ENCODE measurements at places on chromosomes 4 and X.
A peak's percentile ranks its signal among the peaks of the same experiment; 100 is the strongest.

- DNase-seq = no peak
Observed at GRCh38 chr4:10703766-10704429, 19.3 kb upstream of the CLNK start.

DNA sequence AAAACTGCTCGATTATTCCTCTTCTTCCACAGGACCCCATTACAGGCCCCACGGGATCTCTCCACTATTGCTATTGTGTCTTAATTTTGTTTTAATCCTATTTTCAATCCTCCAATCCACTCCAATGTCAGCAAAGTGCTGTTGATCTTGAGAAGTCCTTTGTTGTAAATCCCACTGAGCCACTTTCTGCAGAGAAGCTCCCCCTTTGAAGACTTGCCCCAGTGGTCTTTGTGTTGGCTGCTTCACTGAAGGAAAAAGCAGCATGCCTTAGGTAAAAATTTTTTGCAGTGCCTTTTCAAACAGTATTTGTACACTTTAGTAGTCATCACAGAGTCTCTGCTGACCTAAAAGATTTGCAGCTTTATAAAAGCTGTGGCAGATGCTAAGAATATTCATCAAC is 252.0 kb upstream of the SLC7A11 start:
- DNase-seq = no peak

- DNase-seq = no peak
Observed at GRCh38 chrX:30830326-30830943, 58.6 kb downstream of the TAB3 start.

DNA sequence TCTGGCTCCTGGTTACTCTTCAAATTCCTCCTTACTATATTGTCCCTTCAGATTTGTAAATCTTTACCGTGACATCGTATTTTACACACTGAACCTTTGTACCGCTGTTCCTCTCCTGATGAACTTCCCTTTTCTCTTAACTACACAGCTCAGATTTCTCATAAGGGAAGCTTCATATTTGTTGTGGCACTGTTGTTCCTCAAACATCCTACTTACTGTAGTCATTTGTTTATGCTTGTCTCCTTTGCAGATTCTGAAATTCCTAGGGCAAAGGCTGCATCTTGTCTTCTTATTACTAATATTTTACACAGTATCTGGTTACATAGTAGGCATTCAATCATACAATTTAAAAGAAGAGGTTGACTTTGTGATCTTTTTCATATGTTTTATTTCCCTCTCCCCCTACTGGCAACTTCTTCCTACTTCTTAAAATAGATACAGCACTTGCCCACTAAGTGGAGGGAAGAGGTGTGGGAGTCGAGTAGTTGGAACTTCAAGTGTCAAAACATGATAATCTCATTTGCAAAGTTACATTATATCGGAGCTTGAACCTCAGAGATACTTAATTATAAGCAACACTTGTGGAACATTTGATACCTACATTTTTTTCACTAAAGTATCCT is 50.0 kb downstream of the TET2 start:
- no peak for DNase-seq

DNA sequence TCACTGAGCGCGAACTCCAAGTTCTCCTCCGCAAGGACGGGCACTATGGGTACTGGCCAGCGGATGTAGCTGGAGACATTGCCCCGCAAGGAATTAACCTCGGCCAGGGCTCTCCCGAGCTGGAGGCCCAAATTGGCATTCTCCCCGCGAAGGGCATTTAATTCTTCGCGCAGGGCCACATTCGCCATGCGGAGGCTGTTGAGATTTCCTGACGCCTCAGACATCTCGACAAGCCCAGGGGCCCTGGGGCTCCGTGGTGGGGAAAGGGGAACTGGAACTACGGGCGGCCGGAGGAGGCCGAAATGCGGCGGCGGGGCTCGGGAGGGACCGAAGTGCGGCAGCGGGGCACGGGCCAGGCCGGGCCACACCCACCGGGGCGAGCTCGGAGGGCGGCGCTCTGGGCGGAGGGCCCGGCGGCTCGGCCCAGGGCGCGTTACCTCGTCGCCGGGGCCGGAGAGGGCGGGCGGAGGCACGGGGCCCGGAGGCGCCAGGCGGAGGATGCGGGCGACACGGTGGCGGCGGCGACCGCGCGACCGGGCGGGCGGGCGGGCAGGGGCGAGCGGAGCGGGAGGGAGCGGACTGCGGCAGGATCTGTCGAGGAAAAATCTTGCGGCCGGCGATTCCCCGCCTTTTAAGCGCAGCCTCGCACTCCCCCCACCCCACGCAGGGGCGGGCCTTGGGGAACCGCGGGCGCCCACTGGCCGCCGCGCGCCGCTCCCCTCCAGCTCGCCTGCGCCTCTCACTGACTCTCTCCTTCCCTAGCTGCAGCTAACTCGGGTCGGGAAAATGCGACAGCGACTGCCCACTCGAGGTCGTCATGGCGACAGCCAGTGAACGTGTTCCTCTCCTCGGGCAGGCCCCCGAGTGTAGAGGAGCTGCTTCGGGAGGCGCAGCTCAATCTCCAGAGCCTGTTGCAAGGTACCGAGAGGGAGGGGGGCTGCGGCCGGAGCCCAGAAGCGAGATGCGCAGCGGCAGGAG is at the start of gene RTL5:
Gene RTL5 (minus strand): TSS at position 599 of the 978 bp plus-strand sequence.
- DNase-seq = peak; percentile 69

- no peak for DNase-seq
Observed at GRCh38 chr4:179695175-179695574, 2252.9 kb upstream of the AGA start.

- DNase-seq = no peak
Observed at GRCh38 chrX:125005863-125006262, 313.8 kb upstream of the TEX13C start.

DNA sequence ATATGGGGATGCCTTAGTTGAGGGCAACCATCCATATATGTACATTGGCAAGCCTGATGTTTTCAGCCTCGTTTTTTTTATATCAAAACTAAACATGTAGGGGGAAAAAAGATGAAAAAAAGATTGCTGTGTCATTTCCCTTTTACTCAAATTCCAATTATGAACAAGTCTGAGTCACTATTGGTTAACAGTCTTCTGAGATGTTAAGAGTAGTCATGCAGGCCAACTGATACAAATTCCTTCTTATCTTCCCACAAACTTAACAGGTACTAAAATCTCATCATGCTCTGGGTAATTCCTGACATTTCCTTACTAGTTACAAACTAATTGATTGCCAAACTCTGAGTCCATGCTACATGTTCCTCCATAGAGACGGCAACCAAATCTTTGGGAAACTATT is 222.1 kb downstream of the FRMPD4 start:
- no peak for DNase-seq

DNA sequence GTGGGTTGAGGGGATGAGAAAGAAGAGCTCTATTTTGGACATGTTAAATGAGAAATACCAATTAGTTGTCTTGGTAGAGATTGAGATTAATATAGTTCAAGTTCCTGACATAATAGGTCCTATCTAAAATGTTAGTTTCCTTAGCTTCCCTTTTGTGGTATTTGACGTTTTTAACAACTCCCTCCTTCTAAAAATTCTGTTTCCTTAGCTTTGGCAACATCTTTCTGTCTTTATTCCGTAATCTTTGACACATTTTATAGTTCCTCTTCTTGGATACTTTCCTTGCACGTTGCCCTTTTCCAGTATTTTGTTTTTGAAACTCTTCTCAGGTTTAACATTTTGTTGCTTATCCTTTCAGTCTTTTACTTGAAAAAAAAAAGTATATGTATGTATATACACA is 36.9 kb downstream of the LAMTOR3 start:
- DNase-seq = no peak

- DNase-seq = no peak
Observed at GRCh38 chr4:123050018-123050417, 127.6 kb upstream of the NUDT6 start.

DNA sequence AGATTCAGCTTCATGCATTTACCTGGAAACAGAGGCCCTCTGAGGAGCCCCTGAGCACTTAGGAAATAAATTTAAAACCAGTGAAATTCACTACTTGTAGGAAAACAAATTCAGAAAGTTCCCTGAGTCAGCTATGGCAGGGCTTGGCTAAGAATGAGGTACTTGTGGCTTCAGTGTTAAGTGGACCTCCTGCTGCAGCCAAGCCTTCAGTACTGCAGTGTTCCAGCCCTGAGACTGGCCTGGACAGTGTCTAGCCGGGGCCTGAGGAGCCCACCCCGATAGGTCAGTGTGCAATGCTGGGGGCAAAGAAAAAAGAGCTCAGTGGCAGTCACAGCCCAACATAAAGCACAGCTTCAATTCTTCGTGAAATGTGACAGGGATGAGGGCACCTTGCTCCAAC is 41.9 kb downstream of the F11 start:
- DNase-seq = no peak

GRCh38 chr4:72505314-72505744 is 63.7 kb downstream of the ADAMTS3 start:
- peak; percentile 16 for DNase-seq

DNA sequence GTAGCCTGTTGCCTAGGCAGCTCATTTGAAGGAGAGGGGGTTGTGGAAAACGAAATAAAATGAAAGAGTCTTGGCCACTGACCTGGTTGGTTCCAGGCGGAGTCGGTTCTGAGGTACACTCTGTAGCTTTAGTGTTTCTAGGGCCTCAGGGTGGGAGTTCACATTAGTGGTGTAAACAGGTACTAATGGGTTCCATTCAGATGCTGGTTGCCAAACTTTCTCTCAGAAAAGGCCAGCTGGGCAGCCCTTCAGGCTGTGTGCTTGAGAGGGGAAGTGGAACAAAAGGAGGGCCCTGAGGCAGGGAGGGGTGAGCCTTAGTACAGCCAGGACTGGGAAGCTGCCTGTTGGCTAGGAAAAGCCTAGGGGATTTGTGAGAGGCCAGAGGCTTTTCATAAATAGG is 24.8 kb downstream of the NHSL2 start:
- DNase-seq = no peak

DNA sequence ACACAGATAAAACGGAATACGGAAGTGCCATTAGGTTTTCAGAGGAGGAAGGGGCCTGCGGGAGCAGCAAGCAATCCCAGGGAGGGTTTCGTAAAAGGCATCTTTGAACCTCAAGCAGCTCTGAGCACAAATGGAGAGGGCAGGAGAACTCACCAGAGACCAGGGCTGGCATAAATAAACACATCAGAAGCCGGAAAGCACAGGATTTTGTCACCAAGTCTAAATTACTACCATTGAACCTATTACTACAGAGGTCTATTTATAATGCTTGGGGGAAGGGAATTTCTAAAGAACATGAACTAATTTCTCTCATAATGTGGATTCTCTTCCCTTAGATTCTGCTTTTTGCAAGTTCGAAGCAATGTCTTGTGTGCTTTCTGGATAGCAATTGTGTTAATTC is 39.6 kb upstream of the MBTPS2 start:
- DNase-seq = no peak
